ENCODE measurements at places on chromosomes 5 and 9.

DNA sequence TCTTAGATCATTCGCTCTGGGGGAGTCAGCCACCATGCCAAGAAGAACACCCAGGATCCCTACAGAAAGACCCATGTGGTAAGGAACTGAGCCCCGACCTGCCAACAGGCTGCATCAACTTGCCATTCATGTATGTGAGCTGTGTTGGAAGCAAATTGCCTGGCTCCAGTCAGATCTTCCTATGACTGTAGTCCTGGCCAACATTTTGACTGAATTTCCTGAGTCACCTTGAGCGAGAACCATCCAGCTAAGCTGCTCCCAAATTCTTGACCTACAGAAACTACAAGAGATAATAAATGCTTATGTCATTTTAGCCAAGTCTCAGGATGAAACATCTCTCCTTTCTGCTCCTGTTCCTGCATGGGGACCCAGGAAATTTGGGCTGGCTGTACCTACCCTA, 40.0 kb upstream of the SLC44A1 start:
- no peaks in the 10 kb centered on the region for H3K27me3 ChIP-seq
- H3K4me1 ChIP-seq, result peaks cover 9% of the 10 kb centered on the region
- no peak for DNase-seq
- H3K27ac ChIP-seq, result no peak overlapping the region
- H3K4me3 ChIP-seq, result no peak overlapping the region

DNA sequence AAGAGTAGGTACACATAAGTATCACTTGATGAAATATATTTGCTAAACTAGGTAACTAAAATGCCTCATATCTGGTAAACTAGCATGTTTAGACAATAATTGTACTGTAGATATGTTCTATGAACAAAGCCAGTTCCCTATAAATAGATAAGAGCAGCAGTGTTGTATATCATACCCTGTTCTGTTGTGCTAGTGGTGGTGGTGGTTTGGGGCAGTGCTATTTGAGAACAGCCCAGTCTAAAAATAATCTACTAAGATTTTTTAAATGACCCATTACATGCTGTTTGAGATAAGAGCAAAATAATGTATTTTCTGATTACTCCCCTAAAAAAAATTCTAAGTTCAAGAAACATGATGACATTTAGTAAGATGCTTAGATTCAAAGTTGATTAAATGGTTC, 829.2 kb upstream of the DMAC1 start:
- H3K4me1 ChIP-seq, result no peaks in the 10 kb centered on the region
- no peak for DNase-seq
- no peaks in the 10 kb centered on the region for H3K27me3 ChIP-seq
- H3K36me3 ChIP-seq, result no peaks in the 10 kb centered on the region
- no peak overlapping the region for H3K4me3 ChIP-seq
- H3K27ac ChIP-seq, result no peak overlapping the region

GRCh38 chr9:115058684-115059315, 59.2 kb downstream of the TNC start:
- peak overlapping the region; percentile 60 for H3K27ac ChIP-seq
- peaks cover 42% of the 10 kb centered on the region for H3K36me3 ChIP-seq
- no peak overlapping the region for H3K4me3 ChIP-seq
- peaks cover 17% of the 10 kb centered on the region for H3K4me1 ChIP-seq
- peak; percentile 83 for DNase-seq
- no peaks in the 10 kb centered on the region for H3K27me3 ChIP-seq

DNA sequence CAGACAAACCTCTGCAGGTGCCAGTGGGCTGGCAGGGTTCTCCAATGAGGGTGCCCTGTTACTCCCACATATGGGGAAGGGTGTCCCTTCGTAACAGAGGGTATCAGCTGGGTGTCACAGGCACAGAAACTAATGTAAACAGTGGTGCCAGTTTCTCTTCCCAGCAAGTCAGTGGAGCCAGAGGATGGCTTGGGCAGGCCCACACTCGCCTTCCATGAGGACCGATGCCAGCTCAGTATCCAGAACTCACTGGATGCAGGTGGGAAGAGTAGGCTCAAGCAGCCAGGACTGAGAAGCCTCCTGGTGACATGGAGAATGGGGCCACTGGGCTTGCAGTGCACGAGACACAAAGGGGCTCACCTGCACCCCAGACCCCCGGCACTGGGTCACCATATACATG, 30.4 kb downstream of the FSTL4 start:
- no peaks in the 10 kb centered on the region for H3K4me1 ChIP-seq
- H3K27ac ChIP-seq, result no peak overlapping the region
- no peak for DNase-seq
- H3K4me3 ChIP-seq, result no peak overlapping the region
- no peaks in the 10 kb centered on the region for H3K36me3 ChIP-seq
- H3K27me3 ChIP-seq, result no peaks in the 10 kb centered on the region

GRCh38 chr5:67774786-67775185, 440.8 kb upstream of the PIK3R1 start:
- no peak overlapping the region for H3K4me3 ChIP-seq
- H3K27ac ChIP-seq, result no peak overlapping the region
- no peaks in the 10 kb centered on the region for H3K36me3 ChIP-seq
- no peaks in the 10 kb centered on the region for H3K4me1 ChIP-seq
- no peak for DNase-seq
- no peaks in the 10 kb centered on the region for H3K27me3 ChIP-seq

DNA sequence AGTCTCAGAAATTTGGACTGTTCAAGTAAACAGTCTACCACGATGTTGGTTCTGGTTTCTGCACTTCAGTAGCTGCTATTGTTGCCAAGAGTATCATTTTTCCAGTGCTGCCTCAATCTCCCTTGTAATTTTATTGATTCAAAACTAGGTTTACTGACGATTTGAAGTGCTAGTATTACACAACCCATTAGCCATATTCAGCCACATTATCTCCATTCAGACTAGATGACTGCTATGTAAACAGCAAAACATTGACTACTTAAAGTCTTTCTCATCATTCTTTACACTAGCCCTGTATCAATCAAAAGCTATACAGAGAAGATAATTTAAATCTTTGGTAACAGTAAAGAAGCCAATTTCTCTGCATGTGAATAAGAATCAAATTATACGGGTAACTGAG, 102.0 kb upstream of the TSLP start:
- peaks cover 6% of the 10 kb centered on the region for H3K4me1 ChIP-seq
- no peaks in the 10 kb centered on the region for H3K27me3 ChIP-seq
- H3K36me3 ChIP-seq, result no peaks in the 10 kb centered on the region
- no peak overlapping the region for H3K27ac ChIP-seq
- no peak overlapping the region for H3K4me3 ChIP-seq
- DNase-seq, result no peak

DNA sequence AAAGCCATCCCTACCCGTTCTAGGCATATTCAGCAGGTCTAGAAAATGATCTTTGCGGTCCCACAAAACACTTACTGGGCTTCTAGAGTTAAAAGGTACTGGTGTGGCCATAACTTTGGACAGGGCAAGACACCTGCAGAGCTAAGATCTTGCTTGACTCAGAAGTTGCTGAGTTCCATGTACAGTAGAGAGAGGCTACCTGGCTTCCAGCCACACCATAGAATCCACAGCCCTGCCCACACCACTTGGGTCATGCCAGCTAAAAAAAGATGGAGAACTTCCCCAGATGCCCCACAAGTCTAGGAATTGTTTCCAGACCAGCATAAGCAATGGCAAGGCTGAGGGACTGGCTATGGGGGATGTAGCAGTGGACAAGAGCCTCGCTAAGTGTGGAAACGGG, 52.1 kb downstream of the ABCA1 start:
- H3K27ac ChIP-seq, result no peak overlapping the region
- H3K36me3 ChIP-seq, result peaks cover 33% of the 10 kb centered on the region
- no peaks in the 10 kb centered on the region for H3K27me3 ChIP-seq
- no peak overlapping the region for H3K4me3 ChIP-seq
- DNase-seq, result no peak

DNA sequence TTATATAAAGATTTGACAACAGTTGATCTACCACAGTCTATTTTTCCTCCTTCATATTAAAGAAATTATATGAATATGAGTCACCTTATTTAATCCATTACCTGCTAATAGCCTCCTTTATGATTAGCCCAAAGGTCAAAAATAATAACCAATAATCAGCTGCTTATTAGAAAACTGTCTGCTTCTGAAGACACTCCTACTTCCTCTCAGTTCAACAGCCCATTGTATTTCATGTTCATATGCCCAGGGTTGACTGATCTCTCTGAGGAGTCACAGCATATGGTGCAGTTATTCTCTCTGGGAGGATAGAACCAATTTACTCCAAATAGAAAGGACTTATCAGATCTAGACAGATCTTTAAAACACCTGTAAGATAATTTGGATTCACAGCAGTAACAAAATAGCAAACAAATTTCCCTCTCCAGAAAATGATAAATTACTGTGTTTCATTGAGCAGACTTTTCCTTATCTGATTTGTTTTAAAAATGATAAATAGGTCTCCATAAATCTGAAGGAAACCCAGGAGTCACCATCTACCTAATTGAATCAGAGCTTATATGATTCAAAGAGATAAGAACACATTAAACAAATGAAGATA, 180.4 kb upstream of the ITGA1 start:
- no peaks in the 10 kb centered on the region for H3K36me3 ChIP-seq
- H3K27me3 ChIP-seq, result no peaks in the 10 kb centered on the region
- no peak overlapping the region for H3K4me3 ChIP-seq
- DNase-seq, result no peak

DNA sequence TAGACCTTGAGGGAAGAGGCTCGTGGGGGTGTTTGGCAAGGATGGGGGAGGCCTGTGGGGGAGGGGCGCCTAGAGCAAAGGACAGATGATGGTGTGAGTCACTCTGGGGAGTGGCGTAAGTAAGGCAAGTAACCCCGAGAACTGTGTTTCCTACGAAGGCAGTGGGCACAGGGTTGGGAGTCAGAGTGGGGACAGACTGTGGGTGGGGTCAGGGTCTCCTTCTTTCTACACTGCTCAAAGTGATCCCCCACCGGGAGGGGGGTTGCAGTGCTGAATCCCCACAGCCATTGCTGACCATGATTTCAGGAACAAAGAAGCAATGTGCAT, 136.8 kb downstream of the TENT4A start:
- no peaks in the 10 kb centered on the region for H3K27me3 ChIP-seq
- no peak overlapping the region for H3K27ac ChIP-seq
- DNase-seq, result no peak
- H3K36me3 ChIP-seq, result no peaks in the 10 kb centered on the region
- H3K4me1 ChIP-seq, result no peaks in the 10 kb centered on the region
- no peak overlapping the region for H3K4me3 ChIP-seq

GRCh38 chr9:124802426-124802825, 25.5 kb downstream of the OLFML2A start:
- no peaks in the 10 kb centered on the region for H3K36me3 ChIP-seq
- H3K4me1 ChIP-seq, result peaks cover 9% of the 10 kb centered on the region
- H3K4me3 ChIP-seq, result no peak overlapping the region
- no peaks in the 10 kb centered on the region for H3K27me3 ChIP-seq
- H3K27ac ChIP-seq, result no peak overlapping the region
- no peak for DNase-seq

Data from IMR-90 (cell line).